ENCODE measurements at places on chromosomes 1 and 21.
A peak's percentile ranks its signal among the peaks of the same experiment; 100 is the strongest.

GRCh38 chr1:94542088-94542870, 720 bp upstream of the F3 start:
- no peak for DNase-seq

DNA sequence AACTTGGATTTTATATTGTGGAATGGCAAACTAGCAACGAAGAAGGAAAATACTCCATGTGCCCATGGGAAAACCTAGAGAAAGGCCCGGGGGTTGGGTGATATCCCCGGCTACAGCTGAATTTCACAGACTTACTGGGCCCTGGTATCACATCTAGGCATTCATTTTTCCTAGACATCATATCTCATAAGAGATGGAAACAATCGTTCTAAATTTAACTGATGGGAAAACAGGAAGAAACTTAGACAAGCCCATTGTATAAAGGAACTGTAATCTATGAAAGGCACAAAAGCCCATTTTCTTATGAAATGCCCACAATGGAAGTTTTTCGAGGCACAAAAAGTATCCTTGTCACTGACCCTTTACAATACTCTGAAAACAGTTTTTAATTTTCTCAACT, 407.9 kb upstream of the LYPLAL1 start:
- DNase-seq, result no peak

- DNase-seq, result no peak
These were observed 78.7 kb upstream of the ATP1B1 start for GRCh38 chr1:169027607-169028320.

DNA sequence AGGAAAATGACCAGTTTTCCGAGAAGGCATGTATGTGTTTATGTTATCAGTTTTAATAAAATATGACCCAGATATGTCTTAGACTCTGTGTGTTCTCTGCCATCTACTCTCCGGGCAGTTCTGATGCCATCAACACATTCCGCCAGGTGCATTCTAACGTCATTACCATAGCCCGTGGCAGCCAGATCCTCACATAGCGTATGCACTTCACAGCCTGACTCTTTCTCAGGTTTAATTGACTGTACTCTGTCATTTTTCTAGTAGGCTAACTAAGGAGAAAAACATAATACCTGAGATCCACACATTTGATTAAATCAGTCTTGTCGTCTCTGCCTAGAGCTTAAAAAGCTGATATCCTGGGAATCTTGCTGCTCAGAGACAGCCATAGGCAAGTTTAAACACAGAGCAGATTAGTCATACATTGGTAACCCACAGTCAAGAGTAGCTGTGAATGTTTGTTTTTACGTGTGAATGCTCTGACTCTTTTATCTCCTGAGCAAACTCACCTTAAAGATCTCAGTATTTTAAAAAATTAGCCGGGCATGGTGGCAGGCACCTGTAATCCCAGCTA, 175.9 kb downstream of the GREM2 start:
- no peak for DNase-seq

- no peak for DNase-seq
These were observed 7.9 kb upstream of the SMIM12 start for GRCh38 chr1:34867415-34867814.

- DNase-seq, result no peak
These were observed 101.1 kb downstream of the TM2D1 start for GRCh38 chr1:61623852-61624251.

DNA sequence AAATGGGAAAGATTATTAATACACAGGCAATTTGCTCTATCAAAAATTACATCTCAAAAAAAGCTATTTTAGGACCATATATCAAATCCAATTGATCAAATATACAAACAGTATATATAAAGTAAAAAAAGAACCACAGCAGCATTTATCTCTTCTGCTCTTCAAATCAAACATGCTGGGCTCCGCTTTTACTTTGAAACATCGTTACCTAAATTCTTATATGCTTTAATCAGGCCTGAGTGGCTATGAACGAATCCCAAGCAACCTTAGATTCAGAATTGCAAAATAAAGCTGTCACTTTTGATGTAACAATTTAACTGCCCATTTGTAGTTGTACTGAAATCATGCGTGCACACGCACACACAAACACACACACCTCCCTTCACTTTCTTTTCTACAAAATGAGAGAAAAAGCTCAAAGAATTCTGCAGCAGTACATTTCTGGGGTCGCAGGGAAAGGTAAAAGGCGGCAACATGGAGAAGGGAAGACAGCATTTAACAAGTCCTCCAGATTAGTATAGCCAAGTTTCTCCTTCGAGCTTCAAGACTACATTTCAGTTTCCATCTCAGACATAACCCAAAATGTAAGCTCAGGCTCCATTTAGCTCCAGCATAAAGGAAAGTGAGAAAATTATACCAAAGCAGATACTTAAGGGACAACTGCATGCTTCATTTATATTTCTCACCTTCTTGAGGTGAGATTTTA, 92.2 kb upstream of the TTC39A start:
- peak; percentile 56 for DNase-seq

- no peak for DNase-seq
These were observed 40.1 kb downstream of the INAVA start for GRCh38 chr1:200934676-200935245.

GRCh38 chr1:201982082-201982622, 296 bp upstream of the RNPEP start:
- DNase-seq, result no peak

- no peak for DNase-seq
These were observed 657 bp upstream of the HNRNPU start for GRCh38 chr1:244865028-244865371.

DNA sequence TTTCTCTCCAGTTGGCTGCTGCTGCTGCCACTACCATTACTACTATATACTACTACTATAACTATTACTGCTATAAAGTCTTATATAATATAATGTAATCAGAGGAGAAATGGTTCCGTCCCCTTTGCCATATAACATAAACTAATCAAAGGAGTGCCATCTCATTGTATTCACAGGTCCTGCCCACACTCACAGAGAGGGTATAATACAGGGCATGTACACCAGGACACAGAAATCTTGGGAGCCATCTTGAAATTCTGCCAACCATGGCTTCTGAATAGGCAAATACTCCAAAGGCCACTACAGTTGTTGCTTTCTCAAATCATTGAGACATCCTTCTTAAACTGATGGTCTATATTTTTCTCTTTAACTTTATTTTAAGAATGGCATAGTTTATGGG, 6.9 kb upstream of the ZRANB2 start:
- no peak for DNase-seq

- no peak for DNase-seq
These were observed 20.6 kb downstream of the PGBD2 start for GRCh38 chr1:248926401-248927182.

- DNase-seq, result no peak
These were observed 106.9 kb downstream of the LACTBL1 start for GRCh38 chr1:22865736-22866135.

DNA sequence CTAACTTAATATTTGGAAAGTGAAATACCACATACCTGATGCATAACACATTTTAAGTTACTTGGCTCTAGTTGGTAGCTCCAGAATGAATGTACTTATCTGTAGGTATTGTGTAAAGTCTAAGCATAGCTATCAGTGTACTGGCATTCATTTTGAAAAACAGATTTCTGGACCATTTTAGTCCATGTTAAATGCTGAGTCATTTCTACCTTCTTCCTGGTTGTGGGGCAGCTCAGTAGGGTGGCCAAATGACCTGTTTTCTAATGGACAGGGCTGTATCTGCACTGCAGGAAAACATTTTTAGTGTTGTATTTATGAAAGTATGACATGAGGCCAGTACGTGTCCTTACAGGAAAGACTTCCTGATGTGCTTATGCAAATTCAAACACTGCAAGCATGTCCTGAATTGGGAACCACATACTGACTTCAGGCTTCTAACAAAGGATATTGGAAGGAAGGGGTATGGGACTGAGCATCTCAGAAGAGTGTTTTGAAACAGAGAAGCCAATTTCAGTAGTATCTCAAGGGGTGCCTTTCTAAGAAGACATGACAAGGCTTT, 300.3 kb upstream of the B3GALT2 start:
- no peak for DNase-seq

DNA sequence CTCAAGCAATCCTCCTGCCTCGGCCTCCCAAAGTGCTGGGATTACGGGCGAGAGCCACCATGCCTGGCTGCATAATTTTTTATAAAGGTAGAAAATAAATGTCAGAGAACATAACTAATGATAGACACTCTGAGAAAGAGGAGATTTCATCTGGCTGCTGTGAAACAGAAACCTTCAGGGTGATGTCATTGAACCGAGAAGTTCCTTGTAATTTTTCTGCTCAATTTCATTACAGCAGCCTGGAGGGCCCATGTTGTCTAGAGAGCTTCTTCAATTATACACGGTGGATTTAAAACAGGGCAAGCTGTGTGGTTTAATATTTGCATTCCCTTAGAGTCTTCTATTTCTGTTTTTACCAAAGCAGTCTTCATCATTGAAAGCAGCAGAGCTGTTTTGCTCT, 64.3 kb upstream of the MORC3 start:
- no peak for DNase-seq

DNA sequence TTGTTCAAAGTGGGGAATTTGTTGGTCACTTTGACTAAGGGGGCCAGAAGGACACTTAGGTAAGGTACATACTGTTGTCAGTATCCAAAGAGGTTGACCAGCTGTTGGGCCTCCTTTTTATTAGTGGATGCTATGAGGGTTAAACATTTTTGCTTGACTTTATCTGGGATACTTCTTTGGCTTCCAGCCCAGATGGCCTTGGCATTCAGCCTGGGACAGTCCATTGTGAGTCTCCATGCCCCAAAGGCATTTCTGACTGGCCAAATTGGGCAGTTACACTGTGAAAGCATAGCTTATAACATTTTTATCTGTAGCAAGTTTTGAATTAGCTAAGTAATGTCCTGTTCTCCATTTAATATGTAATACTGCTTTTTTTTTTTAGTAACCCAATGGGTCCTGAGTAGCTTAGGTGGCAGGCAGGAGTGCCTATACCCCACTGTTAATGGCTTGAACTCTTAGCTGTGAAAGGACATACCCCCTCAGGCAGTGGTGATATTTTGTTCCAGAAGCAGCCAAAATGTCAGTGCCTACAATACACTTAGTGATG, 35.4 kb upstream of the CD1D start:
- DNase-seq, result no peak

GRCh38 chr1:82034812-82035211, 234.1 kb downstream of the ADGRL2 start:
- DNase-seq, result no peak

DNA sequence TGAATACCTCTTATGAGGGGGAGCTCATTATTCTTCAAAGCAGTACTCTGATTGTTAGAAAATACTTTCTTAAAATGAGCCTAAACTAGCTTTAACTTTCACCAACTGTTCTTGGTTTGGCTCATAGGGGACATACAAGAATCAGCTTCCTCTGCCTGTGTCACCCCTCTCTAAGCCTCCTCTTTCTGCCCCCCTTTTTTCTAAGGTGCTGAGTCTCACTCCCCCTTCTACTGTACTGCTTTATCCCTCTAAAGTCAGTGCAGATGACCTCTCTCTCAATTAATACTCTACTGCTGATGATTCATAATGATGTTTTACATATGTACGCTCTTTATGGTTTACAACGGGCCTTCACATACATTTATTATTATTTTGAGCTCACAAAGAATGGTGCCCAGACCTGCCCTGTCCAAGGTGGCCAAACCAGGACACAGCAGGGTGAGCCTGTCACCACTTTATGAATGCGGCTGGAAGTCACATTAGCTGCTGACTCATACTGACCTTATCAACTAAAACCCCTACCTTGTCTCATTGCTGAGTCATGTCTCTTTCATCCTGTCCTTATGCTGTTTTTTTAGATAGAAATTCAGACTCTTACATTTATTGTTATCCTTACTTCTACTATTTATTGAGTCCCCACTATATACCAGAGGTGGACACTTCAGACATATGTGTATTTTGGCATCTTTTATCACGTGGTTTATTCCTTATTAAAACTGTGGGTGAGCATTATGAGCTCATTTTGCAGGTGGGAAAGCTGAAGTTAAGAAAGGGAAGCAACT, 126.9 kb downstream of the RNF220 start:
- DNase-seq, result no peak

GRCh38 chr1:167446966-167447365, 71.4 kb downstream of the CD247 start:
- DNase-seq, result no peak

DNA sequence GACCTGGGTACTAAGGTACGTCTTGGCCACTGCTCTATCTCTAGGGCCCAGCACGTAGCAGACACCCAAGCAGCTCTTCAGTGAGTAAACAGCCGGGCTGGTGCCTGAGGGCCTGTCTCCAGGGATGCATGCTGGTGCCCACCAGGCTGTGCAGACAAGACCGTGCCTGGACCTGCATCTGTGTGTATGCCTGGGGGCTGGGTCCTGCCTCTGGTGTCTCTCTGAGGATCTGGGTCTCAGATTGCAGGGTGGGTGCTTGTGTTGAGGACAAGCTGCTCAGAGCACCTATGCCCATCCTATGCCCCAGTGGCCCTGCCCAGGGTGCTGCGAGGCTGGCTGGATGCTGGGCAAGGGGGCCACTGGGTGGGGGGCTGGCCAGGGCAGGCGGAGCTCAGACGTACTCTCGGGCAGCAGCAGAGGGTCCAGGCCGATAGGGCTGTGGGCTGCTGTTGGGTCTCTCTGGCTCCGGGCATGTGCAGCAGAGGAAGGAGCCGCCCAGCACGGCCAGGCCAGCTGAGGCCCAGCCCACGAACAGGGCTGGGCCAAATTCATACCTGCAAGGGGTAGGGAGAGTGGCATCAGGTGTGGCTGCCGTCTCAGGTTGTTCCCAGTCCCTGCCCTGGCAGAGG, 4.4 kb downstream of the CLDN19 start:
- DNase-seq, result no peak

DNA sequence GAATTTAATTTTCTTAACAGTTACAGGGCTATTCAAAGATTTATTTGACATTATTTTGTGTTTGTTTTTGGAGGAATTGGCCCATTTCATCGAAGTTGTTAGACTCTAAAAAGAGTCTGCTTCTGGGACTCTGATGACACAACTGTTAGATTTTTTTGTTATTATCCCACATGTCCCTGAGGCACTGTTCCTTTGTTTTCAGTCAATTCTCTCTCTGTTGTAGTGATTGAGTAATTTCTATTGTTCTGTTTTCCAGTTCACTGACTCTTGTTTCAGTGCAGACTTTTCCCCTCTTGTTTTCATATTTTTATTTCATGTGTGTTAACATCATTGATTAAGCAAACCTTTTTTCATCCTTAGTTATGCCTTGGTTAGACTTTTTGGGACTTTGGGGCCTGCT, 325.0 kb downstream of the ZNF326 start:
- no peak for DNase-seq

DNA sequence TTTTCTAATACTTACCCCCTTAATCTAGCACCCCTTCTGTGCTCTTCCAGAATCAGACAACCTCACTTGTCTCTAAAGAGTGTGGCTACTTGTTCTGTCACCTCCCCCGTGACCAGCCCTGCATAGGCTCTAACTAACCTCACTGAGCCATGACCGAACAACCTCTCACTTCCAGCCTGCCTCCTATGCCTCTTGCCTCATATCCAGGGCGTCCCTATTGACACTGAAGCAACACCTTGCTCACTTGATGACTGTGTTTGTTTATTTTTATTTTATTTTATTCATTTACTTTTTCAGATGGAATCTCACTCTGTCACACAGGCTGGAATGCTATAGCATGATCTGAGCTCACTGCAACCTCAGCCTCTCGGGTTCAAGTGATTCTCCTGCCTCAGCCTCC, 235.1 kb upstream of the B3GALT2 start:
- DNase-seq, result no peak
